ENCODE measurements at places on chromosomes 12 and 14. TPM values are rescaled to one million over a fixed set of nuclear protein-coding genes. Genes with fewer than 3 reads are reported as not detected.
A peak's percentile ranks its signal among the peaks of the same experiment; 100 is the strongest.

Gene MYH6
- total RNA-seq: not detected

Gene LTBR
- total RNA-seq: 1.2 TPM

DNA sequence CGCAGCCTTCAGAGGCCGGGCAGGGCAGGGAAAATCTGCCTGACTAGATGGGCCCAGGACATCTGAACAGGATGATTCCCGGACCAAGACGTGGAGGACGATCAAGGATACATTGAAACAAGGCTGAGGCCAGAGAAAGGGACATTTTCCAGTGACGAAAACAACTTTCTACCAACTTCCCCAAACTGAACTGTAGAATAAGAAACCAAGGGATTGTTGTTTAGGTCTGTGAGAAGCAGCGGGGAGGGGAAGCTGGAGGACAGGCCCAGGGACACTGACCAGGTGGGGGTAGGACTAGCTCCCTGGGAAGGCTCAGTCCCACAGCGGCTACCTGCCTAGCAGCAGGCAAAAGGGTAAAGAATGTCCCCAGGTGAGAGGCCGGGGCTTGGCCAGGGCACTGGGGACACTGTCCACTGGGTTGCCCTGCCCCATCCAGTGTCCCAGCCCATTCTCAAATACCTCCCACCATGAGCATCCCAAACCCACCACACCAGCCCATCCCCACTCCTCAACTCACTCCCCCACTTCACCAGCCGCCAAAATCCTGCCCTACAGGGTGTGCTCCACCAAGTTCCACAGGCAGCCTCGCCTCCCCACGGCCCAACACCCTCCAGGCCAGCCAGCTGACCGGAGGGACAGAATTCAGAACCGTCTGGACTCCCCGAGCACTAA is 995 bp downstream of the TNFRSF1A start:
- DNase-seq: no peak

Gene DTX1
- total RNA-seq: 47.8 TPM

DNA sequence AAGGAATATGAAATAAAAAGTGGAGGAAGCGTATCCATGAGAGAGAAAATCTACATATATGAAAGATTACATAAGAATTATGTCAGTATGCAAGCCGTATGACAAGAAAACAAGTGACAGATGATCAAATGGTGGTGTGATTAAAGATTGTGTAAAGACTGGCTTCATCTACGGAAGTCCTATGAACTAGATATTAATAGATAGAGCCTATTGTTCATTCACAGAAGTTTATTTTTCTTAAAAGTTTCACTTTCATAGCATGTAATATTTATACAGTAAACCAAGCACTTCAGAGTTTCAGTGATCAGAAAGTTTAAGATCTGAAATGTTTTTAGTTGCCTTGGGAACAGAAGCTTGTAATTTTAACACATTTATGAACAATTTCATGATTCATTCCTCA is 84.5 kb downstream of the VRK1 start:
- no peak for DNase-seq

Gene TRIM9
- 0.32 TPM for total RNA-seq

GRCh38 chr12:56071648-56072047 is 8.3 kb upstream of the ERBB3 start:
- DNase-seq: no peak

Gene CD4
- 0.49 TPM for total RNA-seq

DNA sequence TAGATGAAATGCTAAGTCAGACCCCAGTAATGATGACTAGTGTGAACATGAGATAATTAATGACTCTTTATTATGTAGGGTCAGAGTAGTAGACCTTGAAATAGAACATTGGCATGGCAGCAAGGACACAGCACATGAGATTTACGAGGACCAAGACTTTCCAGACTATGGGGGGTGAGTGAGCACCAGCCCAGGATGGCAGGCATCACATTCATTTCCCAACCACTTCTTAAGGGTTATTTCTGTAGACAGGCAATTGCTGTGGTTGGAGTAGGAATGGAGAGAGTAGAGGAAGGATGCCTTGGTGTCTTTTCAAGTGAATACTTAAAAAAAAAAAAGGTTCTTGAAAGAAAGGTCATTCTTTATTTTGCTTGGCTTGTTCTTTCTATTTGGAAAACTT is 189.4 kb upstream of the DYRK2 start:
- DNase-seq: no peak

DNA sequence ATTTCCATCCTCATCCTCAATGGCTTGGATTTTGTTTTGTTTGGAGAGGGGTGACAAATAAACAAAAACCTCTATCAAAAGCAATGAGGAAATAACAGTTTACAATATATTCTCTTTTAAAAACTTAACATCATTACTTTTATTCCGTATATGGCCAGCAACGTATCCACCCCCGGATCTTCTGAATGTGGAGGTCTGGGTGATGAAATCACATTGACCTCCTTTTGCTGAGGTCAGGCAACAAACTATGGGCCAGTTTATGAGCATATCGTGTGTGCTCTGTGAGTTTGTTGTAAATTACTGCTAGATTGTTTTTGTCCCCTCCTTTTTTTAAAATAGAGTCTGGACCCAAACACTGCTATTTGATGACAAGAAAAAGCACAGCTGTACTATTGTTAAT is 178.1 kb downstream of the BCAT1 start:
- no peak for DNase-seq

GRCh38 chr14:36439766-36440165 is 80.3 kb downstream of the NKX2-1 start:
- DNase-seq: no peak

DNA sequence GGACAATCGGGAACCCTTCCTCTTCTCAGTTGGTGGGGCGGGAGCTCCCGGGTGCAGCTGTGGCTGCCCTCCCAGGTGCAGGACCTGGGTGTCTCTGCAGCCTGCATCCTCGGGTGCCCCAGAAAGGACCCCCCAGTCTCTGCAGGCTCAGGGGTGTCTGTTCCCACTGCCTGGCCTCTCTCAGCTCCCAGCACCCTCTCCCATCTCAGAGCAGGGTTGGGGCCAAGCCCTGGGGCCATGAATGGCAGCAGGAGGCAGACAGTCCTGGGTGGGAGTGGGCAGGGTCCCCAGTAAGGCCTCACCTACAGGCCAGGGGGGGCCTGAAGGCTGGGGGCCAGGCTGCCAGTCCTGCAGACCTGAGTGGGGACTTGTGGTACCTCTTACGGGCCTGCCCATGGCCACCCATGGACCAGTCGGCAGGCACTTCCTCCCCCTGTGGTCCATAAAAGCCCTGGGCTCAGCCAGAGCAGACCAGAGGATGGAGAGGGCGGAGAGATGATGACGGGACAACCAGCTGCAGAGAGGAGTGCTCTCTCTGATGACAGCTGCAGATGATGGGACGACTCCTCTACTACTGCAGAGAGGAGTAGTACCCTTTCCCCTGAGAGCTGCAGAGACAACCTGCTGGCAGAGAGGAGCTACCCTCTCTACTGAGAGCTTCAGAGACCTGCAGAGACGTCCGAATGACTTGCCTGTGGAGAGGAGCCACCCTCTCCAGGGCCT is 26.6 kb downstream of the TCHP start:
- no peak for DNase-seq

Gene SMCO2
- not detected for total RNA-seq

DNA sequence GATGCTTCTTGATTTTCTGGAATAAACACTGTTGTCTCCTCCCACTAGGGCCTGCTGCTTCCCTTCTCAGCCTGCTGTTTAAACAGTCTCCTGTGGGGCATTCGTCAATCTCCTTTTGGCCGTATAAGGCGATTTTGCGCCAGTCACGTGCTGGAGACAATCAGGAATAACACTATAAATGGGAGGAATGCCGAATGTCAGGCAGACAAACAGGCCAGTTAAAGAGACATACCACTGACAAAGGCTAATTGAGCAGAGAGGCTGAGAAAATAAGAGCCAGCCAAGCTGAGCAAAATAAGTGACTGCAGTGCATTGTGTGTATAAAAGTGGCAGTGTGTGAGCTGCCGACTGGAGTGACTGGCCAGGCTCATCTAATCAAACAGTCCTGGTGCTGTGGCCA is 23.3 kb downstream of the DMAC2L start:
- no peak for DNase-seq

DNA sequence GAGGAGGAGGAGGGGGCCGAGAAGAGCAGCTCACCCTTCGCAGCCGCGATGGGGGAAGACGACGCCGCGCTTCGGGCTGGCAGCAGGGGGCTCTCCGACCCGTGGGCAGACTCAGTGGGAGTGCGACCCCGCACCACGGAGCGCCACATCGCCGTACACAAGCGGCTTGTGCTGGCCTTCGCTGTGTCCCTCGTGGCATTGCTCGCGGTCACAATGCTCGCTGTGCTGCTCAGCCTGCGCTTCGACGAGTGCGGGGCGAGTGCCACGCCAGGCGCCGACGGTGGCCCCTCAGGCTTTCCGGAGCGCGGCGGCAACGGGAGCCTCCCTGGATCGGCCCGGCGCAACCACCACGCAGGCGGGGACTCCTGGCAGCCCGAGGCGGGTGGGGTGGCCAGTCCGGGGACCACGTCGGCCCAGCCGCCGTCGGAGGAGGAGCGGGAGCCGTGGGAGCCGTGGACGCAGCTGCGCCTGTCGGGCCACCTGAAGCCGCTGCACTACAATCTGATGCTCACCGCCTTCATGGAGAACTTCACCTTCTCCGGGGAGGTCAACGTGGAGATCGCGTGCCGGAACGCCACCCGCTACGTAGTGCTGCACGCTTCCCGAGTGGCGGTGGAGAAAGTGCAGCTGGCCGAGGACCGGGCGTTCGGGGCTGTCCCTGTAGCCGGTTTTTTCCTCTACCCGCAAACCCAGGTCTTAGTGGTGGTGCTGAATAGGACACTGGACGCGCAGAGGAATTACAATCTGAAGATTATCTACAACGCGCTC is 745 bp downstream of the TRHDE start:
- DNase-seq: no peak

DNA sequence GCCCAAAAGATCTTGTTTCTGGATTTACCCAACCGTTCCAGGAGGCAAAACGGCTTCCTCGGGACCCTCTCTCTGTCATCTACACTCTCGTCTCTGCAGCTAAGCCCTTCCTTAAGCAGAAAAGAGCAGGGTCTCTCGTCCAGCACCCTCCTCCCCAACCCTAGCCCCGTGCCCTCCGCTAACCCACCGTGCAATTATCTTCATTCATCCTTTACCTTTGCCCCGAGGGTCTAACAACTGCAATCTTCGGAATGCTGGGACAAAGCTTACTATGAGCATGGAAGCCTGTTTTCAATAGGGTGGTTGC is 276 bp upstream of the BMAL2 start:
- DNase-seq: no peak

Gene PTPRQ
- total RNA-seq: not detected

GRCh38 chr14:95323917-95324316 is 4.2 kb upstream of the CLMN start:
- no peak for DNase-seq

Gene ADGRD1
- total RNA-seq: 1.1 TPM

DNA sequence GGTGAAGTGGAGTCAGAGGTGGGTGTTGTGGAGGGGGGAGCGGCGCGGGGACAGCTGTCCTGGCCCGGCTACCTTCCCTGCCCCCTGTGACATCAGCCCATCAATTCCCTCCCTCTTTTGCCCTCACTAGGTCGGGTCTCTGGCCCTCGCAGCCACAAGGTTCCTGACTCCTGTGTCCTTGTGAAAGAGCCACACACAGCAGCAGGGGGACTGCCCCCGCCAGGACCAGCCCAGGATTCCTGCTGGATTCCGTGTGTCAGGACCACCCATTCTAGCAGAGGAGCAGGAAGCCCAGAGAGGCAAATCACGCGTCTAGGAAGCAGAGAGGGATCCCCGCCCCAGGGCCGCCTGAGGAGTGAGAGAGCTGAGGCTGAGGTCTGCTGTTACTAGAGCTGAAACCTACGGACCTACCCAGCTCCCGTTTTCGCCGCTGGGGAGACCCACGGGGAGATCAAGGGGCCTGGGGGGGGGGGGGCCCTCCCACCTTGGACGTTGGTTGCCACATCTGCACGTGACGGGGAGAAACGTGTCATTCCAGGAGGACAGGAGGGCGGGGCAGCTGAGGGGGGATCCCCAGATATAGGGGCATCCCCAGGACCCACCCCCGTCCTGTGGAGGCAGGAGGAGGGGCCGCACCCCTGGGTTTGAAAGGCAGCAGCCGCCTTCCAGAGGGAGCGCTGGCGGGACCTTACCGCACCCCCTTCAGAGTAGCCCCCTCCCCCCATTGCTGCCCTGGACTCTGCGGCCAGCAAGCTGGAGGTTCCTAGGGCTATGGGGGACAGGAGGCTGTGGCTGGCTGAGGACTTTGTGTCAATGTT is 12.5 kb upstream of the INF2 start:
- peak; percentile 53 for DNase-seq

GRCh38 chr14:50804181-50804721 is 26.7 kb downstream of the NIN start:
- no peak for DNase-seq

Gene PIWIL1
- total RNA-seq: not detected

GRCh38 chr12:52097045-52097666 is 17.7 kb downstream of the SMIM41 start:
- DNase-seq: no peak

Data from B cell (primary cell).